ENCODE measurements at places on chromosomes 4 and X.

DNA sequence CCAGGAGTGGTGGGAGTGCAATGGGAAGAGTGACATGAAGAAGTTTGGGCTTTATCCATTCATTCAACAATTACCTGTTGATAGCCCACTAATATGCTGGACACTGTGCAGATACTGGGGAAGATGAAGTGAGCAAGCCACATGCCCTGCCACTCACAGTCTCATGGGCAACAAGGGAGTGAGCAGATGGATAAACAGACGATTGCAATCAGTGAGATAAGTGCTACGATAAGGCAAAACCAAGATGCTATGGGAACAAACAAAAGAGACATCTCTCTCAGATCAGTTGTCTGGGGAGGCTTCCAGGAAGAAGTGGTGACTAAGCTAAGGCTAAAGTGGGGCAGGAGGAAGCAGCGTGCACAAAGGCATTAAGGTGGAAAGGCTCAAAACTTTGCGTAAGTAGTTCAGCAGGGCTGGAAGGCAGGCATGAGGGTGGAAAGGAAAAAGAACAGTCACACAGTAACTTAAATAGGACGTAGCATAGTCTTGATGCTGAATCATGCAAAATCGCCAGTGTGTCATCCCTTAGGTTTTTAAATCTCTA is 31.7 kb downstream of the GAB3 start:
- DNase-seq: peak; percentile 80

DNA sequence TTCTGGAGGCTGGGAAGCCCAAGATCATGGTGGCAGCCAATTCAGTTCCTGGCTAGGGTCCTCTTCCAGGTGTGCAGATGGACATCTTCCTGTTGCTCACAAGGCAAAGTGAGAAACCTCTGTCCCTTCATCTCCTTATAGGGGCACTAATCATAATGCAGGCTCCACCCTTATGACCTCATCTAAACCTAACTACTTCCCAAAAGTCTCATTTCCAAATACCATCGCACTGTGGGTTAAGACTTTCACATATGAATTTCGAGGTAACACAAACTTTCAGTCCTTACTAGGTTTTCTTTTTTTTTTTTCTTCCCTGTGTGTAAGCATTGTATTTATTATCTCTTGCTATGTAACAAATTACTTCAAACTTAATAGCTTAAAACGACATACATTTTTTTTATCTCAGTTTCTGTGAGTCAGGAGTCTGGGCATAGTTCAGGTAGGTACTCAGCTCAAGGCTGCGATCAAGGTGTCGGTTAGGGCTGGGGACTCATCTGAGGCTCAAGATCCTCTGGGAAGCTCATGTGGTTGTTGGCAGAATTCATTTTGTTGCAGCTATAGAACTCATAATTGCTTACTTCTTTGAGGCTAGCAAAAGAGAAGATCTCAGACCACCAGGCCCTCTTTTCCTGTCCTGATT is 204.7 kb upstream of the STK26 start:
- DNase-seq: no peak

- DNase-seq: no peak
Observed at GRCh38 chr4:62510228-62510627, 1310.1 kb downstream of the ADGRL3 start.

GRCh38 chrX:114952696-114953095 is 64.7 kb downstream of the IL13RA2 start:
- no peak for DNase-seq

DNA sequence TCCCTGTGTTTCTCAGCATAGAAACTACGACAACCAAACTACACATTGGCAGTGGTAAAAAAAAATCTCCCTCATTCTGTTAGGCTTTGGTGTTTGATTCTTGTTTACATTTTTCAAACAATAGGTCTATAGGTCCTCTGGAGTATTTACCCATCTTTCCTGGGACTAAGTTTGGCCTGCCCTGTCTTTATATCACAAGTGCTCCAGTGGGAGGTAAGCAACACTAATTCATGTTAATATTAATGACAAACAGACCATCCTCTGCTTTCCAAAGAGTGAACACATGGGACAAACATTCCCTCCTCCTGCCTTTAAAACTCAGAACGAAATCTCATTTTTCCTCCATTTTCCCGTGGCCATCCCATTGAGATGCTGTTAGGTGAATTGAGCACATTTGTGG is 514.1 kb upstream of the INTU start:
- DNase-seq: no peak

- DNase-seq: peak; percentile 83
Observed at GRCh38 chr4:168587411-168588125, 90.7 kb downstream of the PALLD start.

- DNase-seq: no peak
Observed at GRCh38 chr4:106473515-106473914, 104.9 kb upstream of the GIMD1 start.

- DNase-seq: no peak
Observed at GRCh38 chr4:24768006-24768405, 27.4 kb upstream of the SOD3 start.

- no peak for DNase-seq
Observed at GRCh38 chr4:162274354-162274753, 110.6 kb upstream of the FSTL5 start.

DNA sequence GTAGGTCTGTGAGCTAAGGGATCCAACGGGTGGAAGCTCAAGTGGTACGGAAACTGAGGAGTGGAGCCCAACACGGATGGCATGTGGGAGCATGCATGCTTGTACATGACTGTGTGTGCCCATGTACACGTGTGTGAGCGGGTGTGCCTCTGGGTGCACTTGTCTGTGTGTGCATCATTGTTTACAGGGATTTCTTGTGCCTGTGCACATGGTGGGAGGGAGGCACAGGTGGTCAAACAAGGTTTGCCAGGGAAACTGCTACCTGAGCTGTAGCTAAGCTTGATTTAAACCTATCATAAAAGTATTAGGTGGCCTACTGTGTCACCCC is 122.5 kb upstream of the MAMLD1 start:
- DNase-seq: no peak

GRCh38 chr4:5750946-5751665 is 40.1 kb downstream of the EVC start:
- peak; percentile 97 for DNase-seq

- DNase-seq: no peak
Observed at GRCh38 chr4:48122756-48123155, 11.3 kb downstream of the TXK start.

DNA sequence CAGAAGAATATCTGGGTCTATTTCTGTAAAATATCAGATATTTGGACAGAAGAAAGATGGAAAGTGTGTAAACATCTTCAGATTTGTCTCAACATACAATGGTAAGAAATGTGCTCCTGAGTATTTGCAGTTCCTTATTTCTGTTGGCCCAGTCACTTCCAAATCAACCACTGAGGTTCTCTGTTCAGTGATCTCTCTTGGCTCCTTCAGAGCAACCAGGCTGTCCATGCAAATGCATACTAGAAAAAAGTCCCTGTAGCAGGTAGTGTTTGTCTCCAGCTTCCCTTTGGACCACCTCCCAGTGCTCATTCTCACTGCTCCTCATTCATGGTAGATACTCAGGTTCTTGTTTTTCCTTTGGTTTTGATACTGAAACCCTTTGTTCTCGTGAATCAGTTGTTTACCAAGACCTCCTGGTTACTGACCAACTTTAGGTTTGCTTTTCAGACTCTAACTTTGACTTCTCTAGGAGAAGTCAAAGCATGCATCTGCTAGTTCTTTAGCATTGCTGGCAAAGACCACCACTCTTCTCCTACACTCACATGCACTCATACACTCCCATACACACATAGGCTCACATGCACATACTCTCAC is 28.8 kb downstream of the ASIC5 start:
- DNase-seq: no peak

GRCh38 chrX:123223409-123223808 is 39.3 kb downstream of the GRIA3 start:
- DNase-seq: no peak

- no peak for DNase-seq
Observed at GRCh38 chrX:53859890-53860289, 173.4 kb upstream of the HUWE1 start.

DNA sequence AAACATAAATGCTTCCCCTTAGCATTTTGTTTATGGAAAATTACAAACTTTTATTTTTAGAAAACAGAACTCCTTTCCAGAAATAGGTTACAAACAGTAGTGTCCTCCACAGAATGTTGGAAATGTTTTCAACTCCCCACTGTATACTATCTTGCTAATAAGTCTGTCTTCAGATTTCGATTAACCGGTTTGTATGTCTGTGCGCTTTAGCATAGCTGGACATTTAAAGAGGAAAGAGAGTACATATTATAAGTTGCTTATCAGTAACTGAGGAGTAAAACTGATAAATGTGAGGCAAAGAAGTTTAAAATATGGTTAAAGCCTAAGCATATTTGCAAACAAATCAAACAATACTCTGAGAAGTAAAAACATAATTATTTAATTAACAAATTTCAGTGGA is 3.4 kb downstream of the CXCL8 start:
- DNase-seq: peak; percentile 56

DNA sequence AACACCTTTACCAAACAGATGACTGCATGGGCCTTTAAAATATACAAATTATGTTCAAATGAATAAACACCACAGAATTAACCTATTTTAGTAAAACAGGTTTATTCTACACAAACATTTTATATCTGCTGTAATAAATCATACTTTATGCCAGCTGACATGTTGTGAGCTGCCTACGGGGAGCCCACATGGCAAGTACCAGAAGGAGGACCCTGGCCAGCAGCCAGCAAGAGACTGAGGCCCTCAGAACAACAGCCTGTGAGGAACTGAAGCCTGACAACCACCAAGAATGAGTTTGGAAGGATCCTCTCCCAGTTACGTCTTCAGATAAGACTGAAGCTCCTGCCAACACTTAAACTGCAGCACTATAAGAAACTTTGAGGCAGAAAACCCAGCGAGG is 377.0 kb downstream of the PDGFC start:
- DNase-seq: no peak

DNA sequence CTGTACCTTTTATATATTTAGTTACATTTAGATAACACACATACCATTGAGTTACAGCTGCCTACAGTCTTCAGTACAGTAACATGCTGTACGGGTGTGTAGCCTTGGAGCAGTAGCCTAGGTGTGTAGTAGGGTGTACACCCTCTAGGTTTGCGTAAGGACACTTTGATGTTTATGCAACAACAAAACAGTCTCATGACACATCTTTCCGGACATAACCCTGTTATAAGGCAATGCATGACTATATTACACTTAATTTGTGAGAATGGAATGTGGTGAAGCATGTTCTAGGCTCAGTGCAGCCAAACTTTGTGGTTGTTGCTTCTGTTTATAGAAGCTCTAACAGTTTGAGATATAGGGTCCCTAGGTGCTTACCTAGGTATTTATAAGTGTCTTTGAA is 65.4 kb downstream of the SPRY1 start:
- no peak for DNase-seq

DNA sequence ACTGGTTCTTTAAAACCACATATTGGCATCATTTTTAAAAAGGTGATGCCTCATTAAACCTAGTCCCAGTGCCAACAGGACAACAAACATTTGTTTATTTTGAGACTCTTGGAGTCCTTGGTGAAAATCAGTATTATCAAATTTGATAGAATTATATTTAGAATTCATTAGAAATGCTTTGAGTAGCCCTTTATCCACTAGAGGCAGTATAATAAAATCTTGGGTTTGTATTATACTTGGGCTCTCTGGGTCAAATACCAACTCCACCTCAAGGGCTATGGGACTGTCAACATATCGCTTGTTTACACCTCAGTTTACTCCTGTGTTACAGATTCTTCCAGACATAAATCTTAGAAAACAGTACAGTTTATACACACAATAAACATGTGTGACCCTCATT is 335.7 kb upstream of the FSTL5 start:
- no peak for DNase-seq

DNA sequence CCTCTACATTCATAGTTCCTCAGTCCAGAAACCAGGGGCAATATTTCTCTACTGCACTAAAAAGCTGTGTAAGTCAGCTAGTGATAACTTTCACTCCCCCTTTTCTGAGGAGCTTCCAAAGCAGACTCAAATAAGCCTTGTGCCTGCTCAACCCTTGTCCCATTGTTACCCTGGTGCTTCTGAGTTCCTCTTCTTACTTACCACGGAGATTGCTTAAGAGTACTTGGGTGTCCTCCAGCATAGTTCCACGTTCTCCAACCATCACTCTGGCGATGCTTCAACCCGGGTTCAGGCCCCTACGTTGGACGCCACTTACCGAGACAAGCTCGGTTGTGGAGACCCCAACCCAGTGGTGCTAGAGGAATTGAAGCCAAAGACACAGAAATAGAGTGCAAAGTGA is 71.6 kb downstream of the ADAM29 start:
- DNase-seq: no peak

DNA sequence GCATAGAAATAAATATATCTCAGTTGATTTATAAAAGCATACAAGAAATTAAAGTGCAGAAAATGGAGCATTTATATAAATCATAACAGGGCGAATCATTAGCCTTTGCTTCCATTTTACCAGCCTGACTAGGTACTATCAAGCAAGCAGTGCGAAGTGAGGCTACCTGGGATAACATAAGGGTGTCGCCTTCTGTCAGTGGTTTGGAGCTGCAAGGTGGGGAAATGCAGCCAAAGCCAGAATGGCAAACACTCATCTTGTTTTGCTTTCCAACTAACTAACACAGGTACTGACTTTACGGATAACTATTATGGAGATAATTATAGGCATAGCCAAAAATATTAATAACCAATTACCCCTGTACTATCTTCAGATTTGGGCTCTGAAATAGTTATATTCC is 1459.8 kb downstream of the RAPGEF2 start:
- no peak for DNase-seq

GRCh38 chrX:92213786-92214185 is 434.6 kb downstream of the PCDH11X start:
- DNase-seq: peak; percentile 0

DNA sequence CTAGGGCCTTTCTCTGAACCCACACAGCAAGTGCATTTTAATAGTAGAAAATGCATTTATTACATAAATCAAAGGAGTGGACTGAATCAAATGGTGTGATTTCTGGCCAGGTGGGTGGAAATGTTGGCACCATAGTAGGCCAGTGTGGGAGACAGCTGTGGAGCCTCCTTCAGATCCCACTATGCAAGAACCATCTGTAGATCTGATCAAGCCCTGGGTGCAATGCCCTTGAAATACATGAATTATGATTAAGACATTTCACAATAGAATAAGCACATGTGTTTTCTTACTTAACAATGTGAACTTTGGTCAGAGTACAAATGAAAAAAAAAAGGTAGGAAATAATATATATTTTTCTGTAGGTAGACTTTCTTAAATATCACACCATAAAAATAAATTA is 204.3 kb downstream of the PCDH7 start:
- peak; percentile 6 for DNase-seq
